ENCODE measurements at places on chromosomes 7 and 10.

DNA sequence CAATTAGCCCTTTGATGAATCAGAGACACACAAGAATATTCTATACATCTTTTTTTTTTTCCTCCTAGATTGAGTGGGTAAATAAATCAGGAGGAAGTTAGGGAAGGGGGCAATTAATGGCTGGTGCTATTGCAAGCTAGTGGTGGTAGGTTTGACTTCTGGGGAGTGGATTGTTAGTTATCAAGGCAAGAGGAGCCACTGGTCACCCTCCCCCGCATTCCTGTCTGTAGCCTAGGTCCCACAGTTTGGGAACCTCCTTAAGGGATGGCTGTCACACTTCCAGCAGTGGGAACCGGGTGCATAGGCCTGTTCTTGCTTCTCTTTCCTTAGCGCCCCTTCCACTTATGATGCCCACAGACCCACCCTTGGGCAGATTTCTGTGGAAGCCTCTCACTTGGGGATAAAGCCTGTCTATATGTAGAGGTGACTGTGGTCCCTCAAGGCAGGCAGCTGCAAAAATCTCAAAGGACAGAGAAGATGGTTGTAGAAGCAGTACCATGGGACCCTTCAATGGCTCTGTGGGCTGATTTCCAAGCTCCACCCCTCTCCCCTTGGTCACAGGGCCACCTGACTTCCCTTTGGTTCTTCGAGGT, 2.3 kb upstream of the ADCK2 start:
- no peak for DNase-seq

DNA sequence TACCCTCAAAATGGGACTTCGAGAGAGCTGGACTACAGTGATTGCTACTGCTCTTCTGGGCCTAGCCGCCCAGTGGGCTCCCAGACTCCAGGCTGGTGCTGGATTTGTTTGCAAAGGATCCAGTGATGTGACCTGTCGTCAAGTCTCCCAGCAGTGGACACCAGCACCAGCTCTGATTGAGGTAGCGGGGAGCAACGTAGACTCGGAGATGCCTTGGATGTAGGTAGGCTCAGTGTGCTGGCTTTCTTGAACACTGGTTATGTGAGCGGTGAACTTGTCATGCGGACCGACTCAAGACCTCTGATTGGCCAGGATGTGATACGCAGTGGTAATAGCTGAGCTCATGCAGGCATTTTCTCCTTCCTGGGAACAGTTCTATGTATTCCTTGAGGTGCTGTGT, 19.4 kb downstream of the AKR1C2 start:
- DNase-seq: no peak

- no peak for DNase-seq
Measured at GRCh38 chr10:125557801-125558505, 125.0 kb downstream of the TEX36 start.

DNA sequence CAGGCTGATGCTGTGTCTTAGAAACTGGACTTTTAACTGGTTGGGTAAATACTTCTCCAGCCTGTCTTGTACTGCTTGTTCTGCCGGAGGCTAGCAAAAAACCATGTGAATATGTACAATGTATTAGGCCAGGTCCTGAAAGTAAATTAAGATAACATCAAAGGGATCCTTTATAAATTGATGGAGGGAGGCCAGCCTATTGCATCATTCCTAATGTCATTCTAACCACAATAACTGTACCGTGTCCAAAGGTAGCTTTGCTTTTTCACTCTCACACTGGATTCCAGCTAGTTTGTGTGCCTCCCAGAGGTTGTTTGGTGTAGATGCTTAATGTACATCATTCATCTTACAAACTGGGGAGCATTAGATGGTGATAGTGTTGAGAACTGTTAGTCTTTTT, 91.2 kb upstream of the SEM1 start:
- DNase-seq: no peak

DNA sequence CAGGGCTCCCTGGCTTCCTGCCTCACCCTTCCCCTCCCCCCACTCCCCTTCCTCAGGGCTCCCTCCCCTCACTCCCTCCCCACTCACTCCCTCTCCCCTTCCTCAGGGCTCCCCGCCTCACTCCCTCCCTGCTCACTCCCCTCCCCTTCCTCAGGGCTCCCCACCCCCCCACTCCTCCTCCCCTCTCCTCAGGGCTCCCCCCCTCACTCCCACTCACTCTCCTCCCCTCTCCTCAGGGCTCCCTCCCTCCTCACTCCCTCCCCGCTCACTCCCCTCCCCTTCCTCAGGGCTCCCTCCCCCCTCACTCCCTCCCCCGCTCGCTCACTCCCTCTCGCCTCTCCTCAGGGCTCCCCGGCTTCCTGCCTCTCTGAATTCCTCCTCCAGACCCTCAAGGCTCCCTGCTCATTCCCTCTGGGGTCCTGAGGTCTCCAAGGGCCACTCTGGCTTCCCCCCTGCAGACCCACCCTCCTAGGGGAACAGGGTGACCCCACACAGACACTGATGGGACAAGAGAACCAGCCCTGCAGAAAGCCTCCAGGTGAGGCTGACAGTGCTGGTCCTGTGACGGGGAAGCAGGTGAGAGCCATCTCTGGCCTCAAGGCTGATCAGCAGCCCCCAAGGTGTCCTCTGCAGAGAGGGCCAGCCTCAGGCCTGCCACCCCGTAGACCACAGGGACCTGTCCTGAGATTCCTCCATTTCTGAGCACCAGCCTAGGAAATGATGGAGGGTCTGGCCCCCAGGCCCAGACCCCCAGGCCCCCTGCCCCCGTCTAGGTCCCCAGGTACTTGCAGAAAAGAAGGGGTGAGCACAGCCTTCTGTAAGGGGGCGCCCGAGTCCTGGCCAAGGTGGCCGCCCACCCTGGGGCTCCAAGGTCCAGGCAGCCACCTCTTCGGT, 47.2 kb downstream of the PWWP2B start:
- DNase-seq: peak; percentile 78

GRCh38 chr7:100896732-100897608, 1.3 kb upstream of the ACHE start:
- no peak for DNase-seq

- DNase-seq: no peak
Measured at GRCh38 chr7:148456351-148456750, 134.2 kb upstream of the C7orf33 start.

- no peak for DNase-seq
Measured at GRCh38 chr7:149456506-149457421, 4.1 kb downstream of the ZNF777 start.

DNA sequence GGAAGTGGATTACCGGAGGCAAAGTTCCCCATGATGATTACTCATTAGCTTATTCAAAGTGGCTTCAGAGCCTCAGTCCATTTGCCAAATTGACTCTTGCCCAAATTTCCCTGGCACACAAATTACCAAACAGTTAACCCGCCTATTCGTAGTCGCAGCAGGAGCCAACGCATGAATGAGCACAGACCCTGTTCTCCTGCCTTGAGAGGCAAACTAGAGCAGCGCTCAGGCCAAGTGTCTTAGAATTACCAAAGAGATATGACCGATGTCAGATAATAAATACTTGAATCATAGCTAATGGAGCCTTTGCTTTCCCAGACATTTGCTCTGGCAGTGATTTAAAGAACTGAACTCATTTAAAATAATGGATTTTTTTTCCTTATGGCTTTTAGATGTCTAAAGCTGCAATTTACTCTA, 64.9 kb downstream of the CTTNBP2 start:
- DNase-seq: no peak

- no peak for DNase-seq
Measured at GRCh38 chr7:12943781-12944180, 256.3 kb downstream of the ARL4A start.

DNA sequence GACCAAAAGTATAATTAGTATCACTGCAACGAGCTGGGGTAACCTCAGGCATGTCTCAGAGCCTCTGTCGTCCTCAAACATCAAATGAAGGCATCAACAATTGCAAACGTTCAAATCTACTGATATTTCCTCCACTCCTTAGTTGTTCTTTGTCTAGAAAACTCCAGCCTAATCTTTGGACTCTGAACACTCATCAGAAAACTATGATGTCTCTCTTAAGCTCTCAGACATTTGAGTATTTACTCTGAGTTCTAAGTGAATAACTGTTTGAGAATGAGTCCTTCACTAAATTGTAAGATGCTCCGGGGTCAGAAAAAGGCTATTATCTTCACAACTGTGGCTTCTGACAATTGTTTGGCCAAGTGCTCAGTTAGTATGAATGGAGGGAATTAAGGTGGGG, 536.4 kb downstream of the NRG3 start:
- DNase-seq: no peak

- DNase-seq: peak; percentile 58
Measured at GRCh38 chr7:33444511-33444910, 315.1 kb downstream of the BBS9 start.

DNA sequence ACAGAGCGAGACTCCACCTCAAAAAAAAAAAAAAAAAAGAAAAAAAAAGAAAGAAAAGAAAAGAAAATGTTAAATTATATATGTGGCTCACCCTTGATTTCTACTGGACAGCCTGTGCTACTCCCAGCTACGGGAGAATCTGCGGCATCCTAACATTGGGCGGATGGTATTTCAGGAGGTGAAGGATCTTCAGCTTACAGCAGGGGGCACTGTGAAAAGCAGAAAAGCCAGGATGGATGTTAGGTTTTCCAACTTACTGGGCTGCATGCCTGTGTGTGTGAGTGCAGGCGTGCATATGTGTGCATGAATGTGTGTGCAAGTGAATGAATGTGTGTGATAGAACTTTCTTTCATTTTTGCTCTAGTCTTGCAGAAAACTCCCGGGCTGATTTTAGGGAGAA, 1066.5 kb downstream of the TYW1 start:
- DNase-seq: peak; percentile 4

All from umbilical cord (tissue), 2 donors.